ENCODE measurements at places on chromosomes 6 and 20.

DNA sequence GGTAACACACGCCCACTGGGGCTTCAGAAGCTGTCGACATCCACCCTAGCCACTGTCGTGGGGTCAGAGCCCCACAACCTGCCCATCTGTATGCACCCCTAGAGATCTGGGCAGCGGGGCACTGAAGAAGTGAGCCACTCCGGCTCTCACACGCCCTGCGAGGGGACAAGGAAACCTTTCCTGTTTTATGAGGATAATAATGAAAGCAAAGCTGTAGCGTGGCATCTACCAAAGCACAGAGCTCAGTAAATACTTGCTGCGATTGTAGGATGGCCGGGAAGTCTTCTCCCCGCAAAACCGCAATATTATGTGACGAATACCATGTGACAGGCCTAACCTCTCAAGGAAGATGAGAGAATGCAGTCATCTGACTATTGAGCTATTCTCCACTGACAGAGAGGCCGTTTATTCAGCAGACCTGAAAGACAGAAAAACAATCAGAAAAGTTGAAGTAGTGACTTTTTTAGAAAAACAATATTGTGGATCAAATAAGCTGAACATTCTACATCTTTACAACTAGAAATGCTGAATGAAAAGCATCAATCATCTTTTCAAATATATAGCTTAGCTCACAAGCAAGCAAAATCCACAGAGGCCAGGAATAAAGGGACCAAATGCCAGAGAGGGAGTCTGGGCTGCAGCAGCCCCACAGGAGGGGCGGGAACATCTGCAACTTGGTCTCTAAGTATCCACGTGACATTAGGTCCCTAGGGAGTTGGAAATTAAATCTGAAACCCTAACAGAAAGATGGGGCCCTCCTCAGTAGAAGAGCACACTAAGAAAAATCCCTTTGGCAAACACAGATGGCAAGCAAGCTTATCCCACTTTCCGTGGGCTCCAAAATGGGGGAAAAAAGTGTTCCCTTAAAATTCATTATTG lies 207.8 kb downstream of the TTLL2 start:
- no peak for DNase-seq

DNA sequence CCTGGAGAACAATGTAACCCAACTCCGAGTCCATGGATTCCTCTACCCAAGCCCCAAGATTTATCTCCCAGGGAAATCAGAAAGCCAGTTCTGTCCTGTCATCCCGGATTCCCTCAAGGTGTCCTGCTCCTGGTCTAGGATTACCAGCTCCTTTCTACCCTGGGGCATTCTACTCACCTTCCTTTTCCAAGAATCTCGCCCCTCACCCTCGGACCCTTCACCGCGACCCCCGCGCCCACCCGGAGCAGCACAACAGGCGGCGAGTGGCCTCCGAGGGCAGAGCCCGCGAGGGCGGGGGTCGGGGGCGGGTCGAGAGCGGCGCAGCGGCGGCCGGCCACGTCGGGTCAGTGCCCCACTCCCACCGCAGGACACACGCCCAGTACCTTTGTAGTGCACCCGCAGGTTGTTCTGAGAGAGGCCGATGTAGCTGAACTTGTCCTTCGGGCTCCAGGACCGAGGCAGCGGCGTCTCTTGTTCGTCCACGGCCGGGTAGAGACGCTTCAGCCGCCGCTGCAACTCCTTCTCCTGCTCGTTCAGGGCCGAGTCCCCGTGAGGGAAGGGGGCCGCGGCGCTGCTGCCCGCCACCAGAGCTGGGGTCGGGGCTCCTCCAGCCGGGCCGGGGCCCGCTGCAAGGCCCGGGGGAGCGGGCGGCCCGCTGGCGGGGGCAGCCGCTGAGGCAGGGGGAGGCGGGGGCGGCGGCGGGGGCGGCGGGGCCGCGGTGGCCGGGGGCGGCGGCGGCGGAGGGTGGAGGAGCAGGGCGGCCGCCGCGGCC lies 897 bp downstream of the RANBP9 start:
- DNase-seq = peak; percentile 16

DNA sequence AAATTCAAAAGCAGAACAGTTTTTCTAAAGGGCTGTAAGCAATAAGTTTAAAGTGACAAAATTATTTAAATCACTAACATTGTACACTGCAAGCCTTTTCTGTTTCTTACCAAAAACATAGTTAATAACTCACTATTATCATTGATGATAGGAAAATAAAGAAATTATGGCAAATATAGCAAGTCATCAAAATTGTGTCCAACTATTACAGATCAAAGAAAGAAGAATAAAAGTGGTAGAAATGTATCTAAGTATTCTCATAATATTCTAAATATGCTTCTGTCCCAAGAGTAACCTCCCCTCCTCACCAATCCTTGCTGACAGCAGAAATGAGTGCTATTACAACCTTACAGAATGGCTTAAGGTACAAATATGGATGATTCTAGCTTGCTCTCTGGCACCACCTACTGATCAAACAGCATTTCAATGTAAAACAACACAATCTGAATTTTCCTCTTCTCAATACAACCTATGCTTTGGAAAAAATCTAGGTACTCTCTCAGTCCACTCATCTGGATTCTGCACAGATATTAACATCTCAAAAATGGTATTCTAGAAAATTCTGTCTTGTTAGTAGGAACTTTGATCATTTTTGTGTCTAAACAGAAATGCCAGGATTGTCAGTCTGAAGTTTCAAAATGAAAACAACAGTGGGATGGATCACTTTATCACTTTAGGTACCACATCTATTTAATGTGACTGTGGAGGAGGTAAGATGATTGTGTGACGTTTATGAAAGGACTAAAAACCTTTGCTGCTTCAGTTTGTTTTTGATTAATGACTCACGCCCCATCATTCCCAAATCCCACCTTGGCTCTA lies 40.9 kb downstream of the ZFP64 start:
- no peak for DNase-seq

DNA sequence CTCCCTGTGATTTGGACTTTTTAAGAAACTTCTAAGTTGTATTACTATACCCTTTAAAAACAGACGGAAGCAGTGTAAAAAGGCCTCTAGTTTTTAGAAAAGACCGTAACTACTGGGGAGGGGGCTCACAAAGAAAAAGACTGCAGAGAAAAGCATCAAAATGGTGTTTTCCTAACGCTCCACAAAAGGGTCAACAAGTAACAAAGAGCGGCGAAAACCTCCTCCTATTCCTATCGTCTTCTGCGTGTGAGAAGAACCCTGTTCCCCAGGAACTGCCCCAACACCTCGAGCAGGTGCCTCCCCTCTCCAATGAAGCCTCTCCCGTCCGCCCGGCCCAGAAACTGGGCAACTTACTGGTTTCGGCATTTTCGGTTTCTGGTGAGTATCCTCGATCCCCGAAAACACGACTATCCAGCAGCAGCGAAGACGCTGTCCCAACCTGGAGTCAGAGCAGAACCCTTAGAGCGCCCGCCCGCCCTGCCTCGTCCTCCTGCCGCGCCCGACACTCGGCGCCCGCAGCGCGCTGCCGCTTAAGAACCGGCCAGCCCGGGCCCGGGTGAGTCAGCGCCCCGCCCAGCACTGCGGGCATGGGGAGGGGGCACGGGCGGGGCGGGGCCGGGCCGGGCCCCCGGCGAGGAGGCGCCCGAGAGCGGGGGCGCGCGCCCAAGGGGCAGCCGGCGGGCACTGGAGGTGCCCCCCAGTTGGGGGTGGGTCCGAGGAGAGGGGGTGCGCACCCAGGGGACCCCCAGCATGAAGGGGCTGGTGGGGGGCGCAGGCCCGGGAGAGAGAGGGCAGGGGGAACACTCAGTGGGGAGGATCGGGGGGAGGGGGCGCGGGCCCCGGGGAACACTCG lies 1.2 kb downstream of the EZR start:
- peak; percentile 73 for DNase-seq

GRCh38 chr6:136628996-136629395 lies 78.8 kb upstream of the MAP7 start:
- no peak for DNase-seq

DNA sequence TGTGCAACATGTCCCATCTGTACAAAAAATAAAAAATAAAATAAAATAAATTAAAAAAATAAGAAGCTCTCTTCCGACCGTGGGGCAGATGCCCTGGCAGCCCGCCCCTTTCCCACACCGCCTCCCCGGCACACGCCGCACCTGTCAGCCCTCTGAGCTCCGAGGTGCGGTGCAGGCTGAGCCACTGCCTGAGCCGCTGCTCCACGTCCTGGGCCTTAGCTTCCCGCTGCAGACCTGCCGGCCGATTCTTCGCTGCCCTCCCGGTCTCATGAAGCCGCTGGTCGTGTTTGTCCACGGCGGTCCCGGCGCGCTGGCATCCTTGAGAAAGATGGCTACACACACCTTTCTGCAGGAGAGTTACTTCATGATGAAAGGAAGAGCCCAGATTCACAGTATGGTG lies 10.7 kb upstream of the CLPSL2 start:
- no peak for DNase-seq

GRCh38 chr20:12433724-12434123 lies 516.0 kb downstream of the BTBD3 start:
- no peak for DNase-seq
